ENCODE measurements at places on chromosomes 7 and 10.
A peak's percentile ranks its signal among the peaks of the same experiment; 100 is the strongest.

DNA sequence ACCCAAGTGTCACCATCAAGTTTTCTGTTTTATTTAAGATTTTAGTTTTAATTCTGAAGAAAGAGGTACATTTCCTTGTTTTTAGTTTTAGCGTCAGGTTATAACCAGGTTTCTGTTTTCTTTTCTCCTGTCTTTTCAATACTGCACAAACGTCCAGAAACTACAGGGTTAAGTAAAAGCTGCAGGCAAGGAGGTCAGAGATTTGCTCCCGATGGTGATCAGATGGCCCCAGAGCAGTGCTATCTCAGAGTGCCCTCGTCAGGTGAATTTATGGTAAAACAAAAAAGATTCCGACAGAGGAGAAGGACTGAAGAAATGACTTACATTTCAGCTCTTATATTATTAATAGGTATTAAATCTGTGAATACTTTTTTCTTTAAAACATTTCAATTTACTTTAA is 128.2 kb downstream of the STRA8 start:
- peak; percentile 20 for DNase-seq

DNA sequence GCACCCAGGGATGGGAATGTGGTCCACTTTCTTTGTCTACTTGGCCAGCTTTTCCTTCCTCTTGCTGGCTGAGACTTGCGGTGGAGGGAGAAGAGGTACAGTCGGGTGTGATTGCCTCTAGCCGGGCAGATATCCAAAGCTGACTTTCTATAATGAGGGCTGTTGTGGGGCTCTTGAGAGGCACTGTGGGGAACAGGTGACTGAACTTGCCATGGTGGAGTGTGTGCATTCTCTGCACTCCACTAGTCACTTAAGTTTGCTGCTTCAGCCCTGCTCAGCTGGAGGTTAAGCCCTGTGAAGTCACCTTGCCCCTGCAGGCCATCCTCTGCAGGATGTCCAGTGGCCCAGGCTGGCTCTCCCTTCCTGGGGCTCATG is 116.6 kb downstream of the AOAH start:
- no peak for DNase-seq

GRCh38 chr10:21337171-21337792 is 188.2 kb downstream of the SKIDA1 start:
- DNase-seq, result no peak

GRCh38 chr7:134089446-134089845 is 37.7 kb upstream of the LRGUK start:
- no peak for DNase-seq

GRCh38 chr7:115410972-115411686 is 489.2 kb downstream of the MDFIC start:
- no peak for DNase-seq

GRCh38 chr7:25559581-25560367 is 331.5 kb upstream of the NPVF start:
- DNase-seq, result no peak

GRCh38 chr10:110212119-110213006 is 5.0 kb downstream of the MXI1 start:
- DNase-seq, result no peak

- DNase-seq, result no peak
Measured at GRCh38 chr7:138690495-138690894, 10.7 kb downstream of the SVOPL start.

- DNase-seq, result no peak
Measured at GRCh38 chr7:94325122-94325475, 69.6 kb upstream of the COL1A2 start.

DNA sequence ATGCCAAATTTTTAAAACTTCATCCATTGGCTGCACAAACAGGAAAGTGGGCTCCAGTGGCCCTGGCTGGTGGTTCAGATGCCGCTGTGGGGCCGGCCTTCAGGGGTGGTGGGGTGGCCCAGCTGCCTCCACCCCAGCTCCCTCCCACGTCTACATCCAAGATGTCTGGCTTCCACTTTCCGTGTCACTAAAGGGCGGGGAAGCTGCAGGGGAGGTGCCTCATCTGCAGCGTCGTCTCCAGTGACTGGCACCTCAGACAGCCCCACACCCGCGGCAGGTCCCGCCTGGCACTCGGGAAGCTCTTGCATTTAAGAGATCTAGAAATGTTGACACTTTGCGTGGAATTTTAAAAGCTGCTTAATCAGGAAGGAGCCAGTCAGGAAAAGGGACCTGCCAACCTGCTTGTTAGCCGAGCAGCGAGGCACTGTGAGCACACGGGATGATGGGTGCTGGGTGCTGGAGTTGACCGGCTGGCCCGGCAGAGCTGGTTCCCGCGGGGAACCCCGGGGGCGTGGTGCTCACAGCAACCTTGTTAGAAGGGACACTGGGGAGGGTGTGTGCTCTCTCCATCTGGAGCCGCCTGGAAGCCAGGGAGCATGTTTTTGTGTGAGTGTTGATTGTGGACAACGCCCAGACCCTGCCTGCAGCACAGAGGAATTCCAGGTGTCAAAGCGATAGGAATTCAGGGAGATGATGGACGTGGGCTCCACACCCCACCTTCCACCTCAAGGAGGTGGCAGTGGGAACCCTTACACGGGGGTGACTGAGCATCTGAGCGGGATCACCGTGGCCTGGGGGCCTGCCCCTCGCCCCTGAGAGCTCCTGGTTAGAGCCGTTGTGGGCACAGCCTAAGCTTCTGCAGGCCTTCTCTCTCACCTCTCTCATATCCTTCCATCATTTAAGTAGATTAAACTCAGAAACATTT is 320.5 kb downstream of the PTPRN2 start:
- DNase-seq, result no peak

GRCh38 chr7:135601182-135601581 is 43.5 kb downstream of the NUP205 start:
- no peak for DNase-seq

- no peak for DNase-seq
Measured at GRCh38 chr10:77741746-77742145, 104.1 kb upstream of the KCNMA1 start.

- DNase-seq, result peak; percentile 47
Measured at GRCh38 chr7:5143935-5144903, 45.8 kb upstream of the WIPI2 start.

DNA sequence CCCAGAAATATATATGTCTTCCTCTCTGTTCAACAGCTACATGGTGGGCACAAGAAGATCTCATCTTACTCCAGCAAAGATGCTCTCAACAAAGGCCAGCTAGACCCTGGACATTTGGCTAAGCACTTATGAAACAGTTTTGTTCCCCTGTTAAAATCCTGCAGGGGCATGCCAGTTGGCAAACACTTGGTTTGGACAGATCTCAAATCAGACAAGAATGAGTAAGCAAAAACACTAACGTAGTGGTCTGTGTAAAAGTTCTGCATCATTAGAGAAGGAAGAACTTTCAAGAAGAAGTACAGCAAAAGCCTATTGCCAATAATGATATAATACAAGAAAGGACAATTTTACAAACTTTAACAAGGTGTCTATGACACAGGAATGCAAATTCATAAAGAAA is 125.6 kb downstream of the CALN1 start:
- DNase-seq, result no peak

DNA sequence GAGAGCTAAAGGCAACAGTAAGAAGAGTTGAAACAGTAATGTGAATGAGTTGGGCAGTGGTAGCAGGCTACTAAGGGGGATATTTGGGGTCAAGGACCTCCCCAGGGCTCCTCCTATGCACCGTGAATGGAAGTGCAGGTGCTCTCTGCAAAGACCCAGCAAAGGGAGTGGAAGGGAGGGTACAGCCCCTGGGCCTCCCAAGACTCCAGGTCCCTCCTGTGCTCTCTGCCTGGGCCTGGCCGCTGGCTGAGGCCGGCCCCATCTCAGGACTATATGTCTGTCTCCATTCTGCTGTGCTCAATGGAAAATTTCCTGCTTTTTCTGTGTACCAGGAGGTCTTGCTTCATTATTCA is 372.1 kb upstream of the MKI67 start:
- peak; percentile 74 for DNase-seq

DNA sequence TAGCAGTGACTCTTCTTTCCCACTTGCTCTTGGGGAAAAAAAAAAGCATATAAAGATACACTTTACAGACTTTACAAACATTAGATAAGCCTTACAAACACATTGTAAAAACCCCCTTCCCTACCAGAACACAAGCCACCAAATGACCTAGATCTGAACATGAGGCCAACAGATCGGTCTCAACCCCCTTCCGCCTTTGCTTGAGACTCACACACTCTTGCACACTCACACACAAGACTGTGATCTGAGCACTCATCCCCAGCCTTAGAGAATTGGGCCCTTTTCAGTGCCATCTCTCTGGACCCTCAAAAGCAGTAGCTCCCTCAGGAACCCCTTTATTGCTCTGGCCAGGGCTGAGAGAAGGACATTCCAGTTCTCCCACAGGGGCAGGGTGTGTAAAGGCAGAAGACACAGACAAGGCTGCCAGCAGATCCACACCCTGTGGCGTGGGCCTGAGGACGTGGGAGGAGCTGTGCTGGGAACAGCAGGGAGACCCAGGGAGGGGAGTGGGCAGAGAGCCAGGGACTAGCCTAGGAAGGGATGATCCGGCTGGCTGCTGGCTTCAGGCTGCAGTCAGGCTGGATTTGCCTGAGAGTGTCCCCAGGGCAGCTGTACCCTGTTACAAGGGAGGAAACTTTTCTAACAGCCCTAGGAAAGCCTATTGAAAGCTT is 206.7 kb downstream of the KIAA1217 start:
- DNase-seq, result no peak

DNA sequence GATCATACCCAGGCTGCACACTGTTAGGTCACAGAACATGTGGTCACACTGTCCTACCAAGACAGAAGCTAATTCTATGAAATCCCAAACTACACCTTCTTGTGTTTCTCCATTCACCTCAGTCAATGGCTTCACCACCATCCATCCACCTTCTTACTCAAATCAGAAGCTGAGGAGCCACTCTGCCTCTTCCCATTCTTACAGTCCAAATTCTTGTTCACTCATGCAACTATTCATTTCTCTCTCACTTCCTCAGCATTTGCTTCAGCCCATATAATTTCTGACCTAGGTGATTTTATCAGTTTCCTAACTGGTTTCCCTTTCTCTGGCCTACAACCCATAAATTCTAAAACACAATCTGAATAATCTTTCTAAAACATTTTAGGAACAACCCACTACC is 229.2 kb downstream of the LRRN3 start:
- no peak for DNase-seq

DNA sequence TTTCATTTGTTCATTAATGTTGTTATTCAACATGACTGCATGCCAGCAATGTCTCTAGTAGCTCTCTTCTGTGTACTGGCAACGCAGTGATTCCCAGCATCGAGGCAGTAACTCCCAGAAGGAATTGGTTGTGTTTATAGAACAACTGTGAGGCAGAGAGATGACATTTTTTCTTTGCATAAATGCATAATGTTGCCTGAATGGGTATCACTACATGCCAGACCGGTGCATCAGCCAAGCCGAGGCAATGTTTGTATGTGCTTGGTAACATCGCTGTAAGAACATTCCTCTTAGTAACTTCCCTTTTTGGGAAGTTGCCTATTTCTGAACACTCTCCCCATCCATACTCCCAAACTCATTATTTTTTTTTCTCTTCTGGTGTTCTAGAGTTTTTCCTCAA is 182.9 kb downstream of the HTR7 start:
- DNase-seq, result no peak

DNA sequence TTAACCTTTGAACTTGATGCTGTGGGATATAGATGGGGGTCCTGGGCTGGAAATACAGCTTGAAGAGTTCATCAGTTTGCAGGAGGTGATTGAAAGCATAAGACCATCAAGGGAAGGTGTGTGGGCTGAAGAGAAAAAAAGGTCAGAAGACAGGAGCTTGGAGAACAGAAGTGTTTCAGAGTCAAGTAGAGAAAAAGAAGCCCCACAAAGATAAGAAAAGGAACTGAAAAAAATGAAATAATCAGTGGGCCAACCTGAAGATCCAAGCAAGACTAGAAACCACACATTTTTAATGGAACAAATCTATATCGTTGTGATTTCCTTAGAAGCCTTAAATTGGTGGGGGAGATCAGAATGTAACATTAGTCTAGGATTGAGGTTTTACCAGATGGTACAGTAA is 22.5 kb downstream of the ZEB1 start:
- DNase-seq, result no peak

GRCh38 chr7:28078036-28078901 is 102.3 kb downstream of the JAZF1 start:
- DNase-seq, result no peak

DNA sequence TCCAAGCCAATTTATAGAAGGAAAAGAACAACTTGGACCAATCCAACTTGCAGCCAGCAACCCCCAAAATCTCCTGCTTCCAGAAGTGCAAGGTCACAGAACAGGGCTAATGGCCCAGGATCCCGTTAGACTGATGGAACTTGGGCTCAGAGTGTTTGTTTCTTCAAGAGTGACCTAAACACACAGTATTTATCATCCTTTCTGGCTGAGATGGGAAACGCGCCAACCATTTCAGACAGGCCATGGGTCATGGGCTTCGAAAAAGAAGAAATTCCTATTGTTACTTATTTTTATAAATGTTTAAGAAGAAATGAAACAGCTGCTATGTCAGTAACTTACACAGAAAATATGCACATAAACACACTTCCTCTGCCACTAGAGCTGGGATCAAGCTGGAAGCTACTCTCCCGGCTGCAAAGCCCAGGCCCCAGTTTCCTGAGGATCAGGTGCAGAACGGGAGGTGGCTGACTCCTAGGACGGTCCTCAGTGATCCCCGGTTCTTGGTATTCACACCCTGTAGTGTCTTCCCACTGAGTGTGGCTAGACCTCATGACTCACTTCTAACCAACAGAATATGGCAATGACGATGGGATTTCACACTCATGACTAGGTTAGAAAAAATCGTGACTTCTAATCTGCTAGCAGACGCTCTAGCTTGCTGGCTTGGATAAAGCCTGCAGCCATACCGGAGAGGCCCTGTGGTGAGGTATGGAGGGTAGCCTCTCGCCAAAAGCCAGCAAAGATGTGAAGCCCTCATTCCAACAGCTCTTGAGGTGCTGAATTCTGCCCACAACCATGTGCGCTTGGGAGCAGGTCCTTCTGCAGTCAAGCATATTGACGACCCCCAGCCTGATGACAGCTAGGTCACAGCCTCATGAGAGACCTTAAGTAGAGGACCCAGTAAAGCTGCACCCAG is 60.2 kb downstream of the CHST15 start:
- no peak for DNase-seq

DNA sequence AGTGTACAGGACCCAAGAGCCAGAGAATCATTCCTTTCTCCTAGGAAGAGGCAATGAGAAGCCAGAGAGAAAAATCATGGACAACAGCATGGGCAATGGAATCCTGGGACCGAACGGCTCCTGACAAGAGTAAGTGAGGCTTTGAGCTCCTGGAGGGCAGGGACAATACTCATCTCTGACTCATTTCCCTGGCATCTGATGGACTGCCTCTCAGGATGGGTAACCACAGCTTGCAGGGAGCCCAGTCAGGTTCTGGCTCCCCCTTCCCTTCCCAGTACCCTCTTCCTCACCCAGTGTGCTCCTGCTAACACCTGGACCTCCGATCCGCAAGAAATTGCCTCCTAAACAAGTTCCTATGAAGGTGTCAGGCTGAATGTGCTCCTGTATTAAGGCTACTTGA is 51.2 kb upstream of the SORCS3 start:
- no peak for DNase-seq

- DNase-seq, result peak; percentile 17
Measured at GRCh38 chr10:120336911-120337540, 120.0 kb upstream of the PLPP4 start.
